T-helper 17 cell (primary cell): ENCODE measurements at places on chromosomes 3 and 15.
A peak's percentile ranks its signal among the peaks of the same experiment; 100 is the strongest.

DNA sequence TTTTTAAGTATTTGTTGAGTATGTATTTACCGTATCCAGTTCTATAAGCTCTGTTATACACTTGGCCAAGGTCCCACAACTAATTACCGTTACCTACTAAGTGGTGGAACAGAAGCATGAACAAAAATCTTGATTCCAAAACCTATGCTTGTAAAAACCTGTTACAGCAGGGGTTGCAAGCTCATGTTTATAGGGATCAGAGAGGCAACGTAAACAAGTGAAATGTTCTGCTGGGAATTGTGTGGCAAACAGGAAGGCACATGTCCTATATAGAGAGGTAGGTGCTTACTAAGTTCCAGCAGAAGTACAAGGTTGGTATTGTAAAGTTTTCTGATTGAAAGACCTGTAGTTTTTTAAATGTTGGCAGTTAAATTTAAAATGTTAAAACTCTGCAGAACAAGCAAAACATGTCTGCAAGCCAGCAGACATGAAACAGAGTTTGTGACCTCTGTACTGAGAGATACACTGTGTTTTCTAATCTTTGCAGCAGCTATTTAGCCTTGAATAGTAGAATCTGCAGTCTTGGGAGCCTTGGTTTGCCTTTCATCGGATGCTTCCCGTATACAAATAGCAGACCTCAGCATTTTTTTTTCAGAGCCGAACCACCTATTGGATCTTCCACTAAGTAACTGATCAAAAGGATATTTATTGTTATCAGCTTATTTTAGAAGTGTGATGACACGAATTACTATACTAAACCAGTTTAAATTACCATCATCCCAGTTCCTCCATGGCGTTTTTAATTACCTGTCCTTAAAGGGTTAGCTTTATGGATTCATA lies 11.4 kb downstream of the IREB2 start:
- DNase-seq, result no peak

DNA sequence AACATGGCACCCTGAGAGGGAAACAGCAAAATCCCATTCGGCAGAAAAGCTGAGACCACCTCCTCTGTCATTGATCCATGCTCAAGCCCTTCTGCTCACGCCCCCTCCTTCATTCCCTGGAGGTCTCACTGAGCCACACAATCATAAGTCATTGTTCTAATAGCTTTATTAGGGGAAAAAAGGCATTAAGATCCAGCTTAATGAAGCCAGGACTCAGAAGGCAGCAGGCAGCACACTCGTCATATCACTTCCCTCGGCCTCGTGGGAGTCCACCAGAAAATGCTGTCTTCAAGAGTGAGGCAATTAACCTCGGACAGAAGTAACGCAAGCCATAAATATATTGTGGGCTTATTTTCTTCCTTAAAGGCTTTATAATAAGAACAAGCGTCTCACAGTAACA lies 153.9 kb upstream of the PPP2R3A start:
- no peak for DNase-seq

GRCh38 chr3:99684644-99685043 lies 46.2 kb downstream of the COL8A1 start:
- DNase-seq, result no peak

GRCh38 chr15:55989383-55989782 lies 4.0 kb downstream of the NEDD4 start:
- no peak for DNase-seq

GRCh38 chr15:91469632-91470567 lies 369.8 kb downstream of the SV2B start:
- DNase-seq, result peak; percentile 18

GRCh38 chr3:16480861-16481545 lies 32.5 kb downstream of the RFTN1 start:
- DNase-seq, result no peak

- no peak for DNase-seq
Observed at GRCh38 chr3:33071181-33071580, 25.8 kb downstream of the GLB1 start.

DNA sequence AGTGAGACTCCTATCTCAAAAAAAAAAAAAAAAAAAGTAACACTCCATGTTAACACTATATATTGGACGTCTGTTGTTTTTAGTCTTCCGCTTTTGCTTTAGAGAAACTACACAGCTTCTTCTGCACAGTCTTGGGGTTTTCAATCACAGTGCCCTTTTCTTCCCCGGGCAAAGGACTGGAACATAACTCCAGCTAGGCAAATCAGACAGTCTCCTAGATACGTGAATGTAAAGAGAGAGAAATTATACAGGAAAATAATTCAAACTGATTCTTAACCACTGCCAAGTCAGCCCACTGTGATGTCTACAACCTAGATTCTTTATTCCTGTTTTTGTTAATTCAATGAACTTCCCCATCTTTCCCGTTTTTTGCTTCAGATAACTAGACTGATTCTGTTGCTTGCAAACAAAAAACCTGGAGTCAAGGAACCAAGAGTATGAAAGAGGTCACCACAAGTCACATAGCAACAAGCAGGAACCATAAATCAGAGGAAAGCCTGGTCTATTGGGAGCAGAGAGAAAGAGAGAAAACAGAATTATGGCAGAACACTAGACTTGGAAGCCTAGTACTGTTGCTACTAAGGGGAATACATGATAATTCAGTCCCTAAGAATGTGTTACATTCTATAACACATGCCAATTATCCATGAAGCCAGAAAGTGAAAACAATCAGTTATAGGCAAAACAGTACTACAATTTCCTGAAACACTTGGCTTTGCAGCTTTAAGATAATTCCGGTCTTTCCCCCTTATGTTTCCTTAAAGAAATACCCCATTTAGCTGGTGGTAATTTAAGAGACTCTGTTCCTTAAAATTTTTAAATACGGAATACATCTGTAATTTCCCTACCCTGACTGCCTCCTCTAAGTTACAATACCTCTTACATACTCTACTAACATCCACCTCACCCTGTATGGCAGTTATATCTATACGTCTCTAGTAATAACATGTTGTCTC lies 63.1 kb downstream of the TBL1XR1 start:
- no peak for DNase-seq

- DNase-seq, result no peak
Observed at GRCh38 chr3:153652076-153652475, 469.1 kb upstream of the ARHGEF26 start.

- no peak for DNase-seq
Observed at GRCh38 chr3:64828276-64828675, 140.5 kb upstream of the ADAMTS9 start.

DNA sequence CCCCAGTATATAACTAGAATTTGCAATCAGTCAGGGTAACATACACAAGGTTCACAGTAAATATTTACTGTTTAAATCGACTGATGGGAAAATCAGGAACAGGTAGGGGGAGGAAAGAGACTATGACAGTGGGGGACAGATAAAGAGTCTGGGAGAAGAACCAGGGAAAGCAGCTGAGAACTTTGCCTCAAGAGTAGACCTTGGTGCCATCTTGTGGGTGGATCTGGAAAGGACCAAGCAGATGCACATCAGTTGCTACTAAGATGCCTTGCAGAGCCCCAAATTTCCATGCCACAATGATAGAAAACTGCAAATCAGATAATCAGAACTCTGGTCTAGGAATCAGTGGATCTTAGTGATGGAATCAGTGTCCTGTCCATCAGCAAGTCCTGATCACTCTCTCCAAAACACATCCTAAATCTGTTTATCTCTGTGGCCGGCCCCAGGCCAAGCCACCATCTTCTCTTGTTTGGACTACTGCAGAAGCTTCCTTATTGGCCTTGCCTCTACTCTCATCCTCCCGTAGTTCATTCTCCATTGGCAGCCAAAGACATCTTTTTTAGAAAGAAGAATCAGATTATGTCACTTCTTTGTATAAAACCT lies 62.7 kb downstream of the PDE8A start:
- DNase-seq, result no peak

GRCh38 chr15:80776420-80777045 lies 2.6 kb upstream of the CEMIP start:
- peak; percentile 57 for DNase-seq

- no peak for DNase-seq
Observed at GRCh38 chr3:172209333-172210321, 170.2 kb downstream of the FNDC3B start.

- no peak for DNase-seq
Observed at GRCh38 chr3:72629191-72629631, 219.0 kb downstream of the SHQ1 start.

DNA sequence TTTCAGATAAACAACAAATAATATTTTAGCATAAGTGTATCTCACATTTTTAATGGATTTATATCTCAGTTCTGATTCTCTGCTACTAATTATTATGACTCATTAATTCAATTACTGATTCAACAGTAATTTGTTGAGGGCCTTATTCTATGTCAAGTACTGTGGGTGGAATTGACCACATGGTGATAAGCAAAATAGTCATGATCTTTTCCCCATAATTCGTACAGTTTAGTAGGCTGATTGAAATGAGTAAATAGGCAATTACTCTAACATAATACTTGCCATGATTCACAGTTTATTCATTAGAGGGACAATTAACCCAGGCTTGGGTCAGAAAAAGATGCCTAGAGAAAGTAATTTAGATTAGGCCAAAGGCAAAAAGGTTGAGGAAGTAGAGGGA lies 60.9 kb upstream of the SLC4A7 start:
- DNase-seq, result no peak

- no peak for DNase-seq
Observed at GRCh38 chr3:57689367-57690053, 3.4 kb downstream of the DENND6A start.

DNA sequence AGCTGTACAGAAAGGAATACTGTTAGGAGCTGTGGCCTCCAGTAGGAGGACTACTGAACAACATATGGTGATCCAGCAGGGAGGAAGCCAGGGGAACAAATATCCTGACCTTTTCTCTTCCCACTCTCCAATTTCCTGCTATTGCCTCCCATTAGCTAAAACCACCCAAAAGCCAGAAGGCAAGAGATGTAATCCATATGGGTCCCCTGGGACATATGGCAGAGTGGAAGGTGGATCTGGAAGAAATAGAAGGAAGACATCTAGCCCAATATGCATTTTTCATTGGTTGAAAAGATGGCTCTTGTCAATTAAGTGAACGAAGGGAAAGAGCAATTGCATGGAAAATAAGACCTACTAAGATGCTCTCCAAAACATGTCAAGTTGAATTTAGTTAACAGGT lies 167.2 kb downstream of the CNTN3 start:
- DNase-seq, result no peak

GRCh38 chr15:96177279-96177678 lies 153.2 kb upstream of the NR2F2 start:
- DNase-seq, result no peak

- no peak for DNase-seq
Observed at GRCh38 chr3:132285620-132285945, 31.6 kb upstream of the ACP3 start.

- no peak for DNase-seq
Observed at GRCh38 chr3:133840055-133840737, 34.6 kb downstream of the SRPRB start.

- DNase-seq, result no peak
Observed at GRCh38 chr15:93829115-93829870, 402.1 kb upstream of the MCTP2 start.

DNA sequence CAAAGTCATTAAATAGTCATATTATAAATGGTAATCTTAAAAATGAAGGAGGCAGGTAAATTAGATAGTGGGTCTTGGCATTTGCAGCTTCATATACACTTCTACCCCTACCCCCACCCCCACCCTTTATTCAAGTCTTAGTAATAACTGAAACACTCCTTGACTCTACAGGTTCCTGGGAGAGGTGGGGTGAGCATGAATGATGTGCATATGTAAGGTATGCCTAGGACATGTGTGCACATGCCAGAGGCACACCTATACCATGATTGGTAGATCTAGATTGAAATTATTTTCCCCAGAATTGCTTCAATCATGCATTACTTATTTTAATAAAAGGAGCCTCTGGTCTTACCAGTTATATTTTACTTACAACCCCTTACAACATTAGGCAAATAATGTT lies 40.1 kb upstream of the PDCD6IP start:
- DNase-seq, result no peak

- DNase-seq, result no peak
Observed at GRCh38 chr3:49500732-49501609, 30.9 kb downstream of the DAG1 start.

DNA sequence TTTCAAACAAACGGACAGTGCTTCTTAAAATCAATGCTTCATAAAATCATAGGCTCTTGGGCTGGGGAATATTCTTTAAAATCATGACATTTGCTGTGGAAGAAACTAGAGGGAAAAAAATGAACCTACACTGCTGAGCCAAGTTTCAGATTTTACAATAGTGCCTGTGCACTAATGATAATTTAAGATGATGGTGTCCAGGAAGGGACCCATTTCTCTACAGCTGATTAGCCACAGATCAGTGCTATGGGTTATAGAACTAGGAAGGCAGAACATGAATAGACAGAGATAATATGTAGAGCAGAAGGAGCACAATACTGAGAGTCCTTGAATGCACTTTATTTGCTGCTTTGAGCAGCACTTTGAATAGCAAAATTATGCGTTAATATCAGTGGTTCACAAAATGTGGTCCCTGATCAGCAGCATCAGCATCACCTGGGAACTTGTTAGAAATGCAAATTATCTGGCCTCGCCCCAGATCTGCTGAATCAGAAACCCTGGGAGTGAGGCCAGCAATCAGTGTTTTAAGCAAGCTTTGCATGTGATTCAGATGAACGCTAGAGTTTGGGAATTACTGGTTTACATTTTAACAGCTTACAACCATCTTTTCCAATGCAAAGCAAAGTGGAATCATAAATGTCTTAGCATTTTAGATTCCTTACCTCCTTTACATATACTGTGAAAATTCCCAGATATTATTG lies 135.8 kb upstream of the ANKRD28 start:
- no peak for DNase-seq

- no peak for DNase-seq
Observed at GRCh38 chr3:194449913-194450312, 36.9 kb downstream of the ATP13A3 start.

- DNase-seq, result no peak
Observed at GRCh38 chr15:27127815-27128570, 157.0 kb downstream of the GABRG3 start.
